ENCODE measurements at places on chromosomes 7 and 10.

DNA sequence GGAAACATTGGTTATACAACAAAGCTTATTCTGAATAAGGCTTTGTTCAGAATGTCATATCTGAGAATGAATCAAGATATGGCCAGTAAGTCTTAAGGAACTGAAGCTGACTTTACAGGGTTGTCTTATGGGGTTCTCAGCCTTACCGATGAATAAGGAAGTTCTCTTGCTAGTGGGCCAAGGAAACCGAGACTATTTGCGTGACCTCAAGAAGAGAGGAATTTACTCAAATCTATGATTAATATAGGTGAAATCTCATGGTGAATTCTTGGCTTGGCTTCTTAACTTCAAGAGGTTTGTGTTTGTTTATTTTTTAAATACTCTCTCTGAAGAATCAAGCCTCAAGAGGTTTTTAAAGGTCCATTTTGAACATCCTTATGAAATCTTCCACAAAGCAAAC lies 4.7 kb upstream of the MRLN start:
- no peak for DNase-seq

DNA sequence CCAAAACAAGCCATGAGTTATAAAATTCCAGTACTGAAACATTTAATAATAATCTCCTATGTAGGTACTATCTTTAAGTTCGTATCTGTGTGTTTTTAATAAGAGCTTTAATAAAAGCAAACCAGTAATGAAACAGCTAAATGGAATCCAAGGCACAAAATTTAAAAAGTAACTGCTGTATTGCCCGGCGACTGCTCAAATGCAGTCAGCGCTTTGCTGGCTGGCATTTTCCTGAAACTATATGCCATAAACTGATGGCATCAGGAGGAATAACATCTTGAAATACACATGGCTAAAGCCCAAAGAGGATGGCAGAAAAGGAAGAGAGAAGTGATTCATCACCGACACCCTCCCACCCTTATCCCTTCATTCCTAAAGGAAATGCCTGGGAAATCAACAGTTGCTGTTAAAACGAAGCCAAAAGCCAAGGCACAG lies 133.1 kb downstream of the CUBN start:
- no peak for DNase-seq

- DNase-seq: no peak
Measured at GRCh38 chr7:90717296-90718060, 121.4 kb downstream of the CDK14 start.

- DNase-seq: no peak
Measured at GRCh38 chr10:68301790-68302502, 29.9 kb upstream of the HNRNPH3 start.

GRCh38 chr7:134966691-134967090 lies 19.6 kb upstream of the AGBL3 start:
- no peak for DNase-seq

DNA sequence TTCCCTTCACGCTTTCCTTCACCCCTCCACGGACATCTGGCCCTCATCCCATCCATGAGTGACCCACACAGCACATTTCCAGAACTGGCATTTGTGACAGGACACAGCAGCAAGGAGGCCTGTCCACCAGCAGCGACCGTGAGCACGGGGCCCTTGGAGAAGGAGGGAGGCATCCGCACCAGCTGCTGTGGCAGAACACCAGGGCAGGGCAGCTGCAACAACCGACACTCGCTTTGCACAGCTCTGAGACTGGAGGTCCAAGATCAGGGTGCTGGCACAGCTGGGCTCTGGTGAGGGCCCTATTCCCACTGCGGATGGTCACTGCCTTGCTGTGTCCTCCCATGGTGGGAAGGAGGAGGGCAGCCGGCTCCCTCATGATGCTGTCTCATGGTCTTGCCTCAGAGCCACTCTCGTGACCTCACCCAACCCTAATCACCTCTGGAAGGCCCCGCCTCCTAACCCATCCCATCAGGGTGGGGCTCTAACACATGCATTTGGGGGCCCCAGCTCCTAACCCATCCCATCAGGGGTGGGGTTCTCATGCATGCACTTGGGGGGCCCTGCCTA lies 36.7 kb downstream of the PTPRN2 start:
- DNase-seq: no peak

DNA sequence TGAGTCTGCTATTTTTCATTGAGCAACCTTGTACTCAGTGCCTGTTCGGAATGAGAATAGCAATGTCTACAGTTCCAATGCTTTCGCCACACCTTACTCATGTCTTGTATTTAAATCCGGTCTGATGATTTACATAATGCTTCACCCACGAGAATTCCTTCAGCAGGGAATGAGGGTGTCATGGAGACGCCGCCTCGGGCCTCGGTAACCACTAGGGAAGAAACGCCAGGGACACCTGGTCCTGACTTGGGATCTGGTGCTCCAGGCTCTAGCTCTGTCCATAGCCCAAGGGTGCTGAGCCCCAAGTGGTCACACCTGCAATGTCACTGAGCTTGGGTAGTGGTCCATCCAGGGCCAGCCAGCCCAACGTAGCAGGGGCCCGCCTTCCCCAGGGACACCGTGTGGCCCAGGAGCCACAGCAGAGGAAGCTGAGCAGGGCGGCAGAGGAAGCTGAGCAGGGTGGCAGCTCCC lies 37.4 kb downstream of the PRKAG2 start:
- DNase-seq: no peak

GRCh38 chr10:44416936-44417335 lies 32.0 kb upstream of the CXCL12 start:
- no peak for DNase-seq

DNA sequence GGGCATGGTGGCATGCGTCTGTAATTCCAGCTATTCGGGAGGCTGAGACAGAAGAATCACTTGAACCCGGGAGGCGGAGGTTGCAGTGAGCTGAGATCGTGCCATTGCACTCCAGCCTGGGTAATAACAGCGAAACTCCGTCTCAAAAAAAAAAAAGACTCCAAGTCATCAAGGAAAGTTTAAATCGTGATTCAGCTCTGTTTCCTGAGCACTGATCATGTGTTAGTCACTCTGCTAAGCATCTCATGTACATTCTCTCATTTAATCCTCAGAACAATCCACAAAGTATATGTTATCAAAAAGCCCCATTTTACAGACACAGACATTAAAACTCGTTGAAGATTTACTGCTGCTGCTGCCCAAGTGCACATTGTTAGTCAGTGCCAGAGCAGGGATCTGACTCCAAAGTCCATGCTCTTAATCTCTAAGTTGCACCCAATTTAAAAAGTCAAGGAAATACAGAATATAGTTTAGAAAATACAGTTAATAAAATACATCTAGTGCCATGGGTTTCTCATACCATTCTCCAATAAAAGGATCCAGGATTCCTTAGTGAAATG lies 6.2 kb downstream of the PIK3AP1 start:
- DNase-seq: no peak

DNA sequence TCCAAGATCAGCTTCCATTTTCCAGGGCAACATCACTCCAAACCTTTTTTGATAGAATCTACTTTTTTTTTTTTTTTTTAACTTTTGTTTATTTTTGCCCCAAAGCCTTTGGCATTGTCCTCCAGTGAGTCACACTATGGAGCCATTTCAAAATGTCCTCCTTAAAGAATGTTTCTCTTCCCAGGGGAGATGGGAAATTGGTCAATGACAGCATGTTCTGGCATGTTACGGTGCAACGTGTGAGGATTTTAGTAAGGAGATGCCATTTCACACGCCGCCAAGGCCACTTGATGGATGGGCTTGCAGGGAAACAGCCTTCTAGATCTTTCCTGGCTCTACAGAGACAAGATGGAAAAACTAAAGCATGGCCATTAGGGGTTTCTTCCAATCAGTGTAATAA lies 30.7 kb upstream of the TRIL start:
- DNase-seq: no peak

DNA sequence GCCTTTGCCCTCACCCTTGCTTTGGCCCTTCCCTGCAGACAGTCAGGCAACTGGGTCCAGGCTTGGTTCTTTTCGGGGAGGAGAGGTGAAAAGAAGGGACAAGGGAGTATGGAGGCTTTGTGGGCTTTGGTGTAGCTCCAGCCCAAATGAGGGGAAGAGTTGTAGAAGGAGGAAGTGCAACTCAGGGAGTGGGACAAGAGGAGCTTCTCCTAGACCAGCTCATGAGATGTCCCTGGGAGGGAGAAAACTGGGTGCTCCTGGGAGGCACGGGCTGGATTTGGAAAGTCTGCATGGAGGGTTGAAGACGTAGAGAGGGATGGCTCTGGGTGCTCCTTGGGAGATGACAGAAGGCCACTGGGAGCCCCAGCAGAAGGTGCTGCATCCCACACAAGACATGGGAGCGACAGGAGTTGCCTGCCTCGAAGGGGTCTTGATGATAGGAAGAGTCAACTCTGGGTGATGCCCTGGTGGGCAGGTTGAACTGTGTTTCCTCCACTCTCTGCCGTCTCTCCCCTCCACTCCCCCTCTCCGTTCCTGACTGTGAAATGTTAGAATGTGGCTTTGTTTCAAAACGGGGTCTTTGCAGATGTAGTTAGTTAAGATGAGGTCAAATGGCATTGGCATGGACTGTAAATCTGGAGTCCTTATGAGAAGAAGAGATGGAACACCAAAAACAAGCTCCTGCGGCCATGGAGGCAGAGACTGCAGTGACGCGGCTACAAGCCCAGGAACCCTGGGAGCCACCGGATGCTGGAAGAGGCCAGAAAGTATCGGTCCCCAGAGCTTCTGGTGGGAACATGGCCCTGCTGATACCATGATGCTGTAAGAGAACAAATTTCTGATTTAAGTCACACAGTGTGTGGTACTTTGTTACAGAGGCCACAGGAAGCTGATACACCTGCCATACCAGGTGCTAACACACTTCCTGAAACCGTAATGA lies 298.5 kb downstream of the GLRX3 start:
- DNase-seq: no peak

DNA sequence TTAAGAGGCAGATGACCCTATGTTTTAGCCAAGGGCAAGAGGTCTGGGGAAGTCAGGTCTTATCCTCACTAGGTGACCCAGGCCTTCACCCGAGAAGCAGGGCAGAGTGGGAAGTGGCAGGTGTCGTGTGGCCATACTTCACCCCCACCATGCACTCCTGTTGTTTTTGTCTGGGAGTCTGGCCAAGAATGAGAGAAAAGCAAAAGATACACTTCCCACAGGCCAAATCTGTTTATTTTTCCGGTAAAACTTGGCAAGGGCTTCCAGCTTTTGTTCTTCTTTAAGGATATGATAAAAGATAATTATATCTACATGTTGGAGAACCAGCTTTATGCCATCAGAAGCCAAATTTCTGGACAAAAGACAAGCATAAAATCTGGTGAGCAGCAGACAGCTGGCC lies 137.4 kb upstream of the CDC14C start:
- no peak for DNase-seq

DNA sequence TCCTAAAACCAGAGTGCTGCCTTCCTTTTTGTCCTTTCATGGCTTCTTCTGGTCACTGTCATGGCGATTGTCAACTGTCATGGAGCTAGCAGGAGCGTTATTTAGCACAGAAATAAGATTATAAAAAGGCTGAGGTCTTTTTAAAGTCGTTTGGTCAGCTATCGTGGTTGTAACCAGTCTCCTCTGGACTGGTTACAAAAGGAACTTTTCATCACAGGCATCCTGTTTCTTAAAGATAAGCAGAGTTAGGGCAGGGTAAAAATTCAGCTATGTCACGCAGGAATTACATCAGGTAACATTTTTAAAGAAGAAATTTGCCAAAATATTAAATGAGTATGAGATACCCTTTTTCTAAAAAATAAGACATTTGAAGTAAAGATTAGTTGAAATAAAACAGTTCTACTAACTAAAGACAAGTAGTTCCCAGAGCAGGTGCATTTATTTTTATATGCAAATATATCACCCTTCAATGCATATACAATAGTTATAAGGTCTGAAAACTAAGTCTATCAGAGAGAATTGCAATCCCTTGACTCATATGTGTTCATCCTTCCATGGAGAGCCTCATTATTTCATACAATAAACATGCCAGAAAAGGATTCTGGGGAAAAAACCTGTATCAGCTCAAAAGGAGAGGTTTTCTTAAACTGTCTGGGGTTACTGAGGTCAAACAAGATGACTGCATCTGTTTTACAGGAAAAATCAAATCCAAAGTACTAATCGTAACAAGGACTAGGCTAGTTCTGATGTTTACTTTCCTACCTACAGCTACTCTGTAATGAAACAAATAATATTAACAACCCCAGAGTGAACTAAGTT lies 20.9 kb downstream of the FAM24A start:
- DNase-seq: no peak

Data from cerebellar nuclear complex (tissue), 1 donor.